ENCODE measurements at places on chromosomes 11 and 22.

- DNase-seq = no peak
These were observed 270.3 kb upstream of the RAG2 start for GRCh38 chr11:36868380-36868779.

DNA sequence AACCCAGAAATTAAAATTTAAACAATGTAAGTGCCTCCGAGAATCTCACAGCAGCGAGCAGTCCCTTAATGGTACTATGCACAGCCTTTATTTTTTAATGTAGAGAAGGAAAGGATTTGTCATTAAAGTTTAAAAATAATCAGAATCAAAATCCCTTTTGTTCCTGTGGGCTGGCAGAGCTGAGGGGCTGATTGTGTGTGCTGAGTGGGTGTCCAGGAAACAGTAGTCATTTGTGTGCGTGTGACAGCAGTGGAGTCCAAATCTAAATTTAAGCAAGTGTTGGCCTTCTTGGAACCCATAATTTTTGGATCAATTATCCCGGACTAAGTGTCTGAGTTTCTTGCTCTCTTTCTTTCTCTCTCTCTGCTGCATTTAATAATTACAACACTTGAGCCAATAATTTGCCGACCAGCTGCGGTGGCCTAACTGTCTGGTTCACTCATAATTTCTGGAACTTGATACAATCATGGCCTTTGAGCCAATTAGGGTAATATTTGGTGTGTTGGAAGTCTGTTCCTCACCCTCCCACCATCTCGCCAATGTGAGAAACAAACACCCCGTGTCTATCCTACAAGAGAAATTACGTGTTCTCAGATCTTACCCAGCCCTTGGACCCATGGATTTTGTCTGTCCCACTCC, 528.0 kb downstream of the SOX6 start:
- DNase-seq = no peak

- DNase-seq = no peak
These were observed 2.6 kb upstream of the FAM180B start for GRCh38 chr11:47583844-47584243.

DNA sequence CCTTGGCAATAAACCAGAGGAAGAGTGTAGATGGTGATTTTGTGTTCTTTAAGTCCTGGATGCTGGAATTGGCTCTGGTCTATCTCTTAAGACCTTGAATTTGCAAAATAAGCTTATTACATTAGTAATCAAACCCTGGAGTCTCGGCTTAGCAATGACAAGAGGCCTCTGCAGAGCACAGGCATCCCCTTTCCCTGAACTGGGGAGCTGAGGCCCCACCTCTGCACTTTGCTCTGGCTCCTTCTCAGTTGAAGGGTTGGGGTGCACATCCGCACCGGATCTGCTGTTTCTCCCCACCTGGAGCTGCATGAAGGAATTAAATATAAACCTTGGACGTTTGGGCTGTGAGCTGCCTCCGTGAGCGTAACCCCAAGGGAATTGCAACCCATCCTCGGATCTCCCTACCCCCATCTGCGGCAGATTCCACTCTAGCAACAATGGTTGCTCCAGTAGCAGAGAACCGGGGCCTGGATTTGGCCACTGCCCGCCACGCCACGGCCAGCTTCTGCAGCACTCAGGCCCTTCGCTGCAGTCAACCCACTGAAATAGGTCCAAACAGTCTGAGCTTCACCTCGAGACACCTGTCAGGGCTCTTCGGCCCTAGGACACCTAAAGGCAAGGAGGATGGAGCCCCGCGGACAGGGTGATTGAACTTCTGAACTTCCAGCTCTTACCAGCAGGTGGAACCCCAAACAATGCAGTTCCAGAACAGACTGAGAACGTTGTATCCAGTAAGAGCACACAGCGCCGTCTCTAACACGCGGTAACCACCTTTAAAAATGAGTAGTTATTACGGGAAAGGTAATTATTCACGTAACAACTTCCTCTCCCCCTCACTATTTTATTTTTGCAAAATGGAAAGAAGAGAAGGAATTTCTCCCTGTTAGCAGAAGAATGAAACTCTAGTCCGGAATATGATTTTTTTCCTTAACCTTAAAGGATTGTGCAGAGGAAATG, 54.8 kb upstream of the CAPRIN1 start:
- DNase-seq = peak; percentile 68

Measured in CD14-positive monocyte (primary cell).